ENCODE measurements at places on chromosomes 1 and 21. TPM values are rescaled to one million over a fixed set of nuclear protein-coding genes. Genes with fewer than 3 reads are reported as not detected.

- DNase-seq, result no peak
- no peak overlapping the region for H3K27ac ChIP-seq
- H3K27me3 ChIP-seq, result no peaks in the 10 kb centered on the region
Observed at GRCh38 chr1:180195401-180195800, 34.7 kb upstream of the LHX4 start.

DNA sequence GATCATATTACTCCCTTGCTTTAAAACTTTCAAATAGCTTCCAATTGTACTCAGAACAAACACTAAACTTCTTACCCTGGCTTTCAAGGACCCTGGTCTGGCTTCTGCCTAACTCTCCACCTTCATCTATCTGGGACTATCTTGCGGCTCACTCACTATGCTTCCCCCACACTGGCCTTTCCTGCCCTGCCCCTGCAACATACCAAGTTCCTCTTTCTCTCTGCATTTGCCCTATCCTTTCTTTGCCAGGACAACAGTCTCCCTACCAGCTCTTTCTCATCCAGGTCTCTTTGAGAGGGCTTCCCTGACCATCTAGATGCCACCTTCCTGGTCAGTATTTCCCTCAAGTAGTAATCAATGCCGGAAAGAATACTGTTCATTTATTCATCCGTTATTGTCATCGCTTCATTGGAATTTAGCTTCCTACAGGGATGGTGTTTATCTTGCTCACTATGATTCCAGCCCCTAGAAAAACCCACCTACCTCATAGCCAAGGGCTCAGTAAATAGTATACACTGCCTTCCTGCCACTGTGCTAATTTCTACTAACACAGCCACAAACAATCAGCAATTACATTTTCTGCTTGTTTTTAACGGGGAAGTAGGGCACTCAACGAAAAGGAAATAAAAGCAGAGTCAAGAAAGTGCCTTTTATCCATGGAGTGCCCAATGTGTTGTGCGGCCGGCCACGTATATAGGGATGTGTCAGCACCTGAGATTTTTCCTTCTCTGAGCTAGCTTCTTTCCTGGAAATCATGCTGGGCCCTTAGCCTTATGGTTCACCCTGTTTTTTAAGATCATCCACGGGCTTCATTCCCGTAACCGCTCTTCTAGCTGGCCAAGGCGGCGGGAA, 521 bp upstream of the CDC7 start:
- H3K27ac ChIP-seq, result peak overlapping the region; percentile 47
- H3K4me1 ChIP-seq, result no peaks in the 10 kb centered on the region
- H3K27me3 ChIP-seq, result no peaks in the 10 kb centered on the region
- H3K4me3 ChIP-seq, result peak overlapping the region; percentile 81
- no peaks in the 10 kb centered on the region for H3K36me3 ChIP-seq

- H3K27me3 ChIP-seq, result no peaks in the 10 kb centered on the region
- peak; percentile 9 for DNase-seq
- H3K36me3 ChIP-seq, result no peaks in the 10 kb centered on the region
- H3K27ac ChIP-seq, result no peak overlapping the region
- H3K4me1 ChIP-seq, result no peaks in the 10 kb centered on the region
Observed at GRCh38 chr1:30611741-30612309, 111.6 kb downstream of the MATN1 start.

GRCh38 chr1:41859686-41860085, 59.0 kb downstream of the HIVEP3 start:
- no peaks in the 10 kb centered on the region for H3K4me1 ChIP-seq
- no peak for DNase-seq
- H3K36me3 ChIP-seq, result no peaks in the 10 kb centered on the region
- H3K27me3 ChIP-seq, result no peaks in the 10 kb centered on the region
- no peak overlapping the region for H3K4me3 ChIP-seq
- no peak overlapping the region for H3K27ac ChIP-seq

- no peaks in the 10 kb centered on the region for H3K4me1 ChIP-seq
- H3K36me3 ChIP-seq, result no peaks in the 10 kb centered on the region
- peaks cover 5% of the 10 kb centered on the region for H3K27me3 ChIP-seq
- no peak for DNase-seq
- no peak overlapping the region for H3K27ac ChIP-seq
Observed at GRCh38 chr1:166924823-166925541, 48.9 kb upstream of the TADA1 start.

DNA sequence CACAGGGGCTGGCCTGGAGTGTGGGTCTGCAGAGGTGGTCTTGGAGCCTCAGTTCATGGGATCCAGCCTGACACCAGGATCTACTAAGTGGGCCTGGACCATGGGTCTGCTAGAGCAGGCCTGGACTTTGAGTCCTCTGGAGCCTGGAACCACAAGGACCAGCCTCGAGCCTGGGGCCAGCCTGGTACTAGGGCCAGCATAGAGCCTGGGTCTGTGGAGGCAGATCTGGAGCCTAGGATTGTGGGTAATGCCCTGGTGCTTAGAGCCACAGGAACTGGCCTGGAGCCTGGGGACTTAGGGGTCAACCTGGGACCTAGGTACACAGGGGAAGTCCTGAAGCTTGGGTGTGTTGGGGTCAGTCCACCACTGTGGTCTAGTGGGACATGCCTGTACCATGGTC, 12.7 kb downstream of the LORICRIN start:
- H3K4me1 ChIP-seq, result no peaks in the 10 kb centered on the region
- H3K36me3 ChIP-seq, result no peaks in the 10 kb centered on the region
- H3K27ac ChIP-seq, result no peak overlapping the region
- no peaks in the 10 kb centered on the region for H3K27me3 ChIP-seq
- DNase-seq, result no peak

- no peak for DNase-seq
- no peaks in the 10 kb centered on the region for H3K36me3 ChIP-seq
- H3K27me3 ChIP-seq, result no peaks in the 10 kb centered on the region
- no peak overlapping the region for H3K4me3 ChIP-seq
- no peak overlapping the region for H3K27ac ChIP-seq
- no peaks in the 10 kb centered on the region for H3K4me1 ChIP-seq
Observed at GRCh38 chr1:29240986-29241385, 4.7 kb downstream of the PTPRU start.

- H3K4me3 ChIP-seq, result peak overlapping the region; percentile 85
- H3K4me1 ChIP-seq, result no peaks in the 10 kb centered on the region
- no peak overlapping the region for H3K27ac ChIP-seq
- H3K36me3 ChIP-seq, result no peaks in the 10 kb centered on the region
- DNase-seq, result no peak
Observed at GRCh38 chr1:116375148-116375886, 2.3 kb downstream of the ATP1A1 start.

GRCh38 chr1:41239988-41240610, 2.0 kb downstream of the SCMH1 start:
- no peaks in the 10 kb centered on the region for H3K27me3 ChIP-seq
- H3K4me1 ChIP-seq, result peaks cover 14% of the 10 kb centered on the region
- peak overlapping the region; percentile 92 for H3K27ac ChIP-seq
- no peaks in the 10 kb centered on the region for H3K36me3 ChIP-seq
- DNase-seq, result no peak

DNA sequence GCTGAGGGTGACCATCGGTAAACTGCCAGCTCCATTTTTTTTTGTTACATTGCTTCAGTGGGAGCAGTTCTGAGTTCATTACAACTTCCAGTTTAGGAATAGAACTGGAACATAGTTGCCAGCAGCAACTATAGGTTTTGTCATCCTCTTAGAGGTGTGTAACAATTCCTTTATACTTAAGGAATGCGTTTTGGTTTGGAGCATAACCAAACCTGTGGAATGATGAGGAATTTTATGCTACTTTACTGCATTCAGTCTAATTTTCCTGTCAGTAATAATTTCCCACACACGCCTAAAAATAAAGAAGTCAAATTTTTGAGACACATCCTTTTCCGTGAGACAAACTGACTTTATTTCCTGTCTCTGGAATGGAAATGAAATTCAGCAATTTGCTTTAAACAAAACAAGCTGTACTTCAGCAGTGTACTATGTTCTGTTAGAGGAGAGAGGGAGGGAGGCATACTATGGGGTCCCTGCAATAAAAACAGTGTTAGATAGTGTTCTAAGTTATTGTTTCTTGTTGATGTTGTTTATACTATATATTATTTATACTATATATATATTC, 4.8 kb upstream of the AMPD1 start:
- no peaks in the 10 kb centered on the region for H3K4me1 ChIP-seq
- DNase-seq, result no peak
- no peak overlapping the region for H3K4me3 ChIP-seq
- H3K27ac ChIP-seq, result no peak overlapping the region
- no peaks in the 10 kb centered on the region for H3K36me3 ChIP-seq

DNA sequence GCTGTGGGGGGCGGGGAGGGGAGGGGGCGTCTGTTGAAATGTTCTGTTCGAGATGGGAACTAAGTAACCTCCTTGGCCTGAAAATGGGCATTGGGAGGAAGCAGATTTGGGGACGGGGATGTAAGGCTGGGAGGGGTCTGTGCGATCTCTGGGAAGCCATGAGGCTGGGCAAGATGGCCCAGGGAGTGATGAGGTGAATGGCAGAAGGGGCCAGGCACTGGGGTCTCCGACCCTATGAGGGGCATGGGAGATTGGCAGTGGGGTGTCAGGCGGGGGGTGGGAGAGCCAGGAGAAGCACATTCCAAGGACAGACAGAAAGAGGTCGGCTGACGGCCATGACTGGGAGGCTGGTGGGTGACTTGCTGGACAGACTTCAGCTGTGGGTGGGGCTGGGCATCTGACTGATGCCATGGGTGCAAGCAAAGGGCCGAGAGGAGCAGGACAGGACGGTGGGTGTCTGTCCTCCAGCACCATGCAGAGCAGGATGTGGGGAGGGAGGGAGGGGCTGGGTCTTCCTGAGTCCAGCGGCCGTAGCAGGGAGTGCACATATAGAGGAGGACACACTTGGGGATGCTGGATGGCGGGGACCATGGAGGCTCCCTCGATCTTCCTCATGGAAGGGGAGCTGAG, 30.0 kb upstream of the COL18A1 start:
- peak; percentile 43 for DNase-seq
- H3K27me3 ChIP-seq, result no peaks in the 10 kb centered on the region
- H3K4me1 ChIP-seq, result no peaks in the 10 kb centered on the region
- no peak overlapping the region for H3K27ac ChIP-seq
- no peak overlapping the region for H3K4me3 ChIP-seq

- no peaks in the 10 kb centered on the region for H3K4me1 ChIP-seq
Observed at GRCh38 chr1:108953452-108953851, 9.8 kb downstream of the CLCC1 start.

DNA sequence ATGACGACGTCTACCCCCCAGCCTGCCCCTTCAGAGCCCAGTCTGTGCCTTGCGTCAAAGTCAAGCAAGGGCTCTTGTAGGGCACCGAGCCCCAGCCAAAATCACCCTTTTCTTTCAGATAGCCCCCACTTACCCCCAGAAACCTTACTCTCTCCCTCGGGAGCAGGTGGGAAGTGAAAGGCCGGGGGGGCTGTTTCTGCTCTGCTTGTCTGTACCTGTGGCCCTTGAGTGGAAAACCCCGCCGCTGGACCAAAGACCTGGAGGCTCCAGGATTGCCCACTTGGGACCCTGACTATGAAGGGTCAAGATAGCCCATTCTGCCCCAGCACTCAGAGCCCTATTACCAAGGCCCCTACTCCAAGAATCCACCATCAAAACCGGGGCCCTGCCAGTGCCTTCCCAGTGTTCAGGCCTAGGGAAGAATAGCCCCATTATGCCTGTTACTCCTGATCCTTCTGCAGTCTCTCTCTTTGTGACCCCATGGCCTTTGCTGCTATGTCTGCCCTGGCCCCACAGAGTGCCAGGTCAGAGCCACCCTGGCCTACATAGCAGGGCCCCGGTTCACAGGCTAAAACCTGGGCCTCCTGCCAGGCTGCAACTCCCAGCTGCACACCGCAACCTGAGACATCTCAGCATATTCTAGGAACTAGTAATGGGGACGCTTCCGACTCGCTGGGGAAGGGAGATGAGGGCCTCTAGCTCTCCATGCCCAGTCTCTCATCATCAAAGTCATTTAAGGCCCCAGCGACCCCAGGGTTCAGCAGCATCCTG, 22.2 kb upstream of the HPDL start:
- no peaks in the 10 kb centered on the region for H3K36me3 ChIP-seq
- DNase-seq, result peak; percentile 64
- H3K27me3 ChIP-seq, result no peaks in the 10 kb centered on the region

GRCh38 chr1:201791051-201791778, 37.7 kb upstream of the IPO9 start:
- H3K27me3 ChIP-seq, result no peaks in the 10 kb centered on the region
- no peaks in the 10 kb centered on the region for H3K36me3 ChIP-seq
- peak overlapping the region; percentile 36 for H3K27ac ChIP-seq
- H3K4me1 ChIP-seq, result no peaks in the 10 kb centered on the region
- DNase-seq, result no peak
- H3K4me3 ChIP-seq, result no peak overlapping the region

- H3K4me3 ChIP-seq, result no peak overlapping the region
- DNase-seq, result no peak
- no peaks in the 10 kb centered on the region for H3K4me1 ChIP-seq
- H3K27ac ChIP-seq, result peak overlapping the region; percentile 69
- H3K27me3 ChIP-seq, result no peaks in the 10 kb centered on the region
Observed at GRCh38 chr1:40267767-40268187, 9.7 kb downstream of the ZMPSTE24 start.

- no peak overlapping the region for H3K27ac ChIP-seq
- DNase-seq, result no peak
- H3K36me3 ChIP-seq, result no peaks in the 10 kb centered on the region
- H3K27me3 ChIP-seq, result no peaks in the 10 kb centered on the region
- H3K4me3 ChIP-seq, result no peak overlapping the region
- no peaks in the 10 kb centered on the region for H3K4me1 ChIP-seq
Observed at GRCh38 chr1:208145167-208145566, 99.0 kb downstream of the PLXNA2 start.

- H3K27ac ChIP-seq, result no peak overlapping the region
Observed at GRCh38 chr1:52523376-52523775, 29.5 kb downstream of the TUT4 start.

GRCh38 chr1:84327830-84328229, 26.3 kb downstream of the SAMD13 start:
- DNase-seq, result no peak
- H3K36me3 ChIP-seq, result no peaks in the 10 kb centered on the region
- H3K4me3 ChIP-seq, result no peak overlapping the region
- H3K27ac ChIP-seq, result no peak overlapping the region
- no peaks in the 10 kb centered on the region for H3K27me3 ChIP-seq

DNA sequence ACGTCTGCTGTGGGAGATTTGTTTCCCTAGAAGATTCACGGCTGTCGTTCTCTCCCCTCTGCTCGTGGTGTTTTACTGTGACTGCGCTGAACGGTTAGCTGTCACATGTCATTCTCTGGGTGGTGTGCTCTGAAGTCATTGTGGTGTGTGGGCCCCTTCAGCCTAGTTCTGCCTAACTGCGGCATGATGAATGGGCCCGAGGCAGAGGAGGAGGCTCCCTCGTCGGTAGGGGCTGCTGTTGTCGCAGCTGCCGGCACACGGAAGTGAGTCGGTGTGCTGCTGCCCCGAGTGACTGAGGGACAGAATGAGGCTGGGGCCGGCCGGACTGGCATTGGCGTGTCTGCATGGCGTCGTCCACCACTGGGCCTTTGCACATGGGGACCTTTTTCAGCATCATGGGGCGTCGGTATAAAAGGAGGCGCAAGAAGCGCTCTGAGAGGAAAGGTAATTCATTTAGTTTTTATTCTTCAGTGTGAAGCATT, 77.9 kb downstream of the ADARB1 start:
- no peak for DNase-seq
- H3K4me3 ChIP-seq, result no peak overlapping the region
- H3K27me3 ChIP-seq, result no peaks in the 10 kb centered on the region
- no peaks in the 10 kb centered on the region for H3K36me3 ChIP-seq
- no peak overlapping the region for H3K27ac ChIP-seq
- H3K4me1 ChIP-seq, result no peaks in the 10 kb centered on the region

APCS gene
- 958 TPM for total RNA-seq

RUNX3 gene
- total RNA-seq, result 2.6 TPM

CD101 gene
- total RNA-seq, result 0.33 TPM

S100A12 gene
- total RNA-seq, result 1.7 TPM

KRTAP13-2 gene
- total RNA-seq, result not detected

UBXN10 gene
- 2.4 TPM for total RNA-seq

HEYL gene
- total RNA-seq, result 2.6 TPM

DENND2C gene
- total RNA-seq, result 4.8 TPM

BGLAP gene
- total RNA-seq, result not detected

GPR61 gene
- total RNA-seq, result not detected

FAM151A gene
- total RNA-seq, result 0.12 TPM

LCE1D gene
- total RNA-seq, result not detected
